Renal pelvis (tissue), 12 donors: ENCODE measurements at places on chromosomes 16 and 17. TPM values are rescaled to one million over a fixed set of nuclear protein-coding genes. Genes with fewer than 3 reads are reported as not detected.

Gene ZNF629
- polyA plus RNA-seq = 26.5 TPM

Gene TMC8
- 2.4 TPM for polyA plus RNA-seq

Gene UMOD
- polyA plus RNA-seq = 152 TPM

Gene SLC7A6
- 16.8 TPM for polyA plus RNA-seq

Gene ABCC6
- polyA plus RNA-seq = 22.6 TPM

Gene TRIM37
- polyA plus RNA-seq = 28.6 TPM

Gene BEAN1
- polyA plus RNA-seq = 1.5 TPM

Gene ZACN
- polyA plus RNA-seq = 27.1 TPM

Gene FBXO39
- 0.06 TPM for polyA plus RNA-seq

Gene MFAP4
- polyA plus RNA-seq = 162 TPM

Gene CIAO2B
- polyA plus RNA-seq = 99.3 TPM

Gene OR4D1
- polyA plus RNA-seq = 0.04 TPM

Gene MMP15
- polyA plus RNA-seq = 18.4 TPM

Gene ABCC11
- 0.53 TPM for polyA plus RNA-seq

Gene EVPL
- polyA plus RNA-seq = 25.9 TPM

Gene FKBP10
- 160 TPM for polyA plus RNA-seq

Gene MYO1C
- polyA plus RNA-seq = 82.2 TPM

Gene HAS3
- polyA plus RNA-seq = 4.8 TPM

Gene ENPP7
- 6.1 TPM for polyA plus RNA-seq

Gene B4GALNT2
- polyA plus RNA-seq = 0.46 TPM

Gene CMTM1
- polyA plus RNA-seq = 6.8 TPM

Gene C1QTNF8
- not detected for polyA plus RNA-seq

Gene EFCAB13
- 4.2 TPM for polyA plus RNA-seq

Gene BCL6B
- 24.7 TPM for polyA plus RNA-seq

Gene SEPTIN12
- polyA plus RNA-seq = not detected

Gene HASPIN
- 3.0 TPM for polyA plus RNA-seq

Gene PPL
- 44.2 TPM for polyA plus RNA-seq

Gene EPN3
- polyA plus RNA-seq = 15.4 TPM

Gene ITGB3
- polyA plus RNA-seq = 24.1 TPM

Gene CARD14
- polyA plus RNA-seq = 1.1 TPM

Gene FSCN2
- polyA plus RNA-seq = 2.5 TPM

Gene CACNG3
- not detected for polyA plus RNA-seq

Gene SYT17
- polyA plus RNA-seq = 10.2 TPM

Gene MC1R
- 5.3 TPM for polyA plus RNA-seq

Gene B3GNT9
- 8.2 TPM for polyA plus RNA-seq

Gene SYNGR3
- 2.4 TPM for polyA plus RNA-seq

Gene JPH3
- polyA plus RNA-seq = 1.0 TPM

Gene ITGAX
- polyA plus RNA-seq = 1.1 TPM

Gene GAST
- not detected for polyA plus RNA-seq

Gene ABCA3
- polyA plus RNA-seq = 7.5 TPM

Gene SMIM36
- not detected for polyA plus RNA-seq

Gene IL34
- polyA plus RNA-seq = 1.2 TPM
